ENCODE measurements at places on chromosomes 6 and 20. TPM values are rescaled to one million over a fixed set of nuclear protein-coding genes. Genes with fewer than 3 reads are reported as not detected.
A peak's percentile ranks its signal among the peaks of the same experiment; 100 is the strongest.

The MAP7 gene
- 0.82 TPM for total RNA-seq

The TSPO2 gene
- not detected for total RNA-seq

The GLP1R gene
- not detected for total RNA-seq

The ELOVL4 gene
- 2.6 TPM for total RNA-seq

The RNF144B gene
- total RNA-seq: 30.3 TPM

The GATA5 gene
- total RNA-seq: not detected

- no peak for DNase-seq
Observed at GRCh38 chr6:160027076-160027475, 58.2 kb downstream of the IGF2R start.

GRCh38 chr6:32974016-32974333, 5.6 kb downstream of the BRD2 start:
- DNase-seq: no peak

DNA sequence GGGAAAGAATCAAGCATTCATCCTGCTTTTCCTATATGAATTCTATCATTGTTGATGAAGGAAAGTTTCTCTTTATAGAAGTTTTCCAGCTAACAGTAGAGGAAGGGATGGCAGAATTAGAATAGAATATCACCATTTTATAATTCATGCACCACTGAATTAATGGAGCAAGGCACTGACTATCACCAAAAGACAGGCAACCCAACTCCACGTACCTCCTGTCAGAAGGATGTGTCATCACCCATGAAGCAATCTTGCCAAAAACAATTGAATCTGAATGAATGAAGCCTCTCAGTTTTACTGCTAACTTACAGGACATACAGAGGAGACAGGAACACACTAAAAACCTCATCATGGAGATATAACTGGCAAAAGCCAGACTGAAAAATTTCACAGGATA, 122.4 kb downstream of the NFATC2 start:
- DNase-seq: no peak

DNA sequence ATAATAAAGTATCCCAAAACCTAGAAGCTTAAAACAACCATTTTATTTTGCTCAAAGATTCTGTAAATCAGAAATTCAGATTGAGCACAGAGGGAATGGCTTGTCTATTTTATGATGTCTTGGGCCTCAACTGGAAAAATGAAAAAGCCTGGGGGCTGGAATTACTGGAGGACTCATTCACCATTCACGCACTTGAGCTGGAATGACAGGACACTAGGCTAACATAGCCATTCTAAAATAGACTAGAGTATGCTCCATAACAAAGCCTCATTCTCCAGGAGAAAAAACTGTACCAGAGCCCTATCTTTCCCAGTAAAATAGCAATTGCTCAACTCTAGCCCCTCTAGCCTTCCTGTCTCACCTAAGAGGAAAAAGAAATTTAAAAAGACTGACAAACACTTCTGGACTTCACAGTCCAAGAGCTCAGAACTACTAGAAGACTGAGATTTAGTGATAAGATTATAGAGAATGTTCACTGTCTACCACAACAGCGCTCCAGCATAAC, 145.4 kb upstream of the BTBD3 start:
- DNase-seq: no peak

- no peak for DNase-seq
Observed at GRCh38 chr20:32302507-32302872, 25.0 kb downstream of the KIF3B start.

- DNase-seq: no peak
Observed at GRCh38 chr6:116876635-116877611, at the start of gene RFX6. Gene RFX6, plus strand, starts transcription at chr6:116877242. Its CDS starts 34 bp downstream, at chr6:116877276.

GRCh38 chr20:4962241-4962855, 39.0 kb downstream of the SLC23A2 start:
- no peak for DNase-seq

DNA sequence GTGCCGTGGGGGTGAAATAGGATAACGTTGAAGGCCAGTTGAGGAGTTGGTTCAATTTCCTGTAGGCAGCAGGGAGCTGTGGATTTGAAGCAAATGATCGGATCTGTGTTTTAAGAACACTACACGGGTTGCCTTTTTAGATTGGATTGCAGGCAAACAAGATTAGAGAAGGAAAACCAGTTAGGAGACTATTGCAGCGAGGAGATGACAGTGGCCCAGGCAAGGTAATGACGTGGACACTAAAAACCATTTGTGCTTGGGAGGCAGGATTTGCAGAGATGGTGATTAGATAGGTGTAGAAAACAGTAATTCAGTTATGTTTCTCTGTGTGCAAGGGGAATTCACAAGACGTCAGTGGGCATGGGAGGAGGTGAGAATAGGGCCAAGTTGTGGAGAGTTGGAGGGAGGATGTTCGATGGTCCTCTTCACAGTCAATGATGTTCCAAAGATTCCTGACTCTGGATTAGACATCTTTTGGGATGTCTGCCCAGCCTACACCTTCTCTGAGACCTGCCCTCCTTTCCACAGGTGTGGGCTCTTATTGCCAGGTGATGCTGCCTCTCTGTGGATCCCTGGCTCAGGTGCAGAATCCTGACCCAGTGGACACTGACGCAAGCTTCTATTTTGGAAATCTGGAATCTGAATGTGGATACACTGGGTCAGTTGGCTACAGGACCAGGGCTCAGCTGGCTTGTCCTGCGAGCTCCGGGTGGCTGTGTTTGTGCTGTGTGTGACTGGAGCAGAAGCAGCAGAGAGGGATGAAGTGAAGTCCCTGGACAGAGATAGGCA, 54.2 kb downstream of the TFAP2C start:
- DNase-seq: no peak

DNA sequence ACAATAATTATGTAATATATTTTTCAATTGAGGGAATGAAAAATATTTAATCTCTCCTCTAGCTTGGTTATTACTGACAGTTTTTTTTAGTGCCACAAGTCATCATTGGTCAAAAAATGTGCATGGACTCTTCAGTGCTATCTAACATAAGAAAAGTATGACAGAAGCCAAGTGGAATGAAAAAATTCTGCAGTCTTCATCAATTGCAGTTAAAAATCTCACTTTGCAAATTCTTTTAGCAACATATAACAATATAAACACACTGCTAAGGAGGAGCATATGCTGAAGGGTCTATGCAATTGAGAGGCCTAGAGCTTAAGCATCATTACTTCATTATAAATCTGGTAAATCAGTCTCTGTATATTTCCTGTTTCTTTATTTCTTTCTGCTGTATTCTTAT, 175.1 kb downstream of the ARHGAP18 start:
- DNase-seq: no peak

GRCh38 chr6:98343004-98343403, 491.4 kb upstream of the POU3F2 start:
- DNase-seq: no peak

DNA sequence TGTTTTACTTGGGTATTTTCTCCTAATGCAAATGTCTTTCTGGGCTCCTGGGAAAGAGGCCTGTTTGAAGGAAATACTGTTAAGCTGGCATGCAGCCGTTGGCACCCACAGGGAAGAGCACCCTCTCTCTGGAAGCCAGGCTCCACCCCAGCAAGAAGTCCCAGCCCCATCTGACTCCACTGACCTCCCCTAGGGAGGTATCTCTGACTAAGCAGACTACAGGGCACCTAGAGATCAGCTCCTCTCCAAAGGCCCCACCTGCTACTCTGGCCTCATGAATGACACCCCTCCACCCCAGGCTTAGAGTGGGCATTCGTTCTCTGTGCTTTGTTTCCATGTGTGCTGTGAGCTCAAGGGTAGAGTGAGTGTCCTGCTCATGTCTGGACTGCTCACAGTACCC, 6.4 kb upstream of the MDGA1 start:
- DNase-seq: no peak

DNA sequence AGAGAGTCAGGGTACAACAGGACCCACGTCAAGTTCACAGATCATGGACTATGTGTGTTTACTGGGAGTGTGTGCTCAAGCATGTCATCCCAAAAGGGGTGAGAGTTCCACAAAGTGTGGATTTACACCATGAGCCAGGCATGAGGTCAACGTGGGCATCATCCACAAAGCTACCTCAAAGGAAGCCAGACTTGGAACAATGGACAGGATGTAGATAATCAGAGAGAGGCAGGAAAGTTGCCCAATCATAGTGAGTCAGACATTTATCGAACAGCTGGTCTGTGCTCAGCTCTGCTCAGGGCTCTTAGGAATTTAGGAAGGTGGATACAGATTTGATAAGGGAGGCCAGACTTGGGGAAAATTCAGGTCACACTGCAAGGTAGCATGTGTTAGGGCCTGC, 317.2 kb upstream of the CDYL start:
- peak; percentile 95 for DNase-seq

- DNase-seq: no peak
Observed at GRCh38 chr20:4805663-4806449, 84.1 kb downstream of the PRND start.

GRCh38 chr20:50083034-50083433, 29.9 kb downstream of the UBE2V1 start:
- DNase-seq: no peak

DNA sequence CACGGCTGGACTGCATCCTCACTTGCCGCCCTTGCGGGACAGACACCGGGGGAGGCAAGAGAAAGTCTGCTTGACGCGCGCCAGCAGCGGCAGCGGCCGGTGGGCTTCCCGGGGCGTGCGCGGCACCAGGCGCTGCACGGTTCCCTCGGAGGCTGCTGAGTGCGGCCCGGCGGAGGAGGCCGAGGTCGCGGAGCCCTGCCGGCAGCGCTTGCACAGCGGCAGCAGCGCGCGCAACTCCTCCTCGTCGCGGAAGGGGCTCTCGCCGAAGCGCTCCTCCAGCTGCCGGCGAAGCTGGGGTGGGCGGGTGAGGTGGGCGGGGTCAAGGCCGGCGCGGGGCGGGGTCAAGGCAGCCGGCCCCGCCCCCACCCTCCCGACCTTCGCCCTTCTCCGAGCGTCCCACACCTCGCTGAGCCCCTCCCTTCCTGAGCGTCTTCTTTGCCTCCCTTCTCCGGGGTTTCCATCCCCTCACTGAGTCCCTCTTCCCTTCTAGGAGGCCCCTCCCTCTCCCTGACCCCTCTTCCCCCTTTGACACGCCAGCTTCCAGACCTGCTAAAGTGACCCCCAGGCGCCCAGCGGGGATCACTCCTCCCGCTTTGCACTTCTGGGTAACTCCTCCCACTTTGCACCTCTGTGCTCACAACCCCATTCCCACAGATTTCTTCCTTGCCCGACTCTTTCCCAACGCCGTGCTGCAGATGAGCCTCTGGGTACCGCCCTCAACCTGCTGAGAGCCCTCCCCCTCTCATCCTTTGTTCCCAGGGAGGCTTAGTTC, 8.8 kb downstream of the DUSP15 start:
- DNase-seq: no peak

DNA sequence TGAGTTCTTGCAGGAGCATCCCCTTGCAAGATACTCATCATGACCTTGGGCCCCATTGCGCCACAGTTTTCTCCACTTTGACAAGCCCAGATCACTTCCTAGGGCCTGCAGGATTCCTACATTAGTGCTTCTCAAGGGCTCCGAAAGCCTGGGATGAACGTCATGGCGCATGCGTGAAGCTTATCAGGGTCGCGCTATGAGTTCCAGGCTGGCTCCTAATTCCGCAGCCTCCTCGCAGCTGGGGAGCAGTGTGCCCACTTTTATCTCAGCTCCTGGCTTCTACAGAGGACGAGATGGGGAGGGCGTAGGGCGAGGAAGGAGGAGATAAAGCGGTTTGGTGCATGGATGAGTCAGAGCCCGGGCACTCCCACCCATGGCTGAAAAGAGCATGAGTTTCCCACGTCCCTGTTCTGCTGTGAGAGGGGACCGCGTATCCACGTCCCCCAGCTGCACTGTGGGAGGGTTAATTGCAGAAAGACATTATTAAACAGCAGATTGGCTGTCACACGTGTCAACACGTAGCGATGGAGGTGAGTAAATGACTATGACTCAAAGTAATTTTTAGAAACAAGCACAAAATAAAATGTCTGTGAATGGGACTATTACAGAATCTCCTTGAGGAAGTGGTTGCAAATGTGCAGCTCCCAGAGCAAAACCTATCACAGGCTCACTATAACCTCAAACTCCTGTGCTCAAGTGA, 72.9 kb upstream of the DSP start:
- DNase-seq: no peak

DNA sequence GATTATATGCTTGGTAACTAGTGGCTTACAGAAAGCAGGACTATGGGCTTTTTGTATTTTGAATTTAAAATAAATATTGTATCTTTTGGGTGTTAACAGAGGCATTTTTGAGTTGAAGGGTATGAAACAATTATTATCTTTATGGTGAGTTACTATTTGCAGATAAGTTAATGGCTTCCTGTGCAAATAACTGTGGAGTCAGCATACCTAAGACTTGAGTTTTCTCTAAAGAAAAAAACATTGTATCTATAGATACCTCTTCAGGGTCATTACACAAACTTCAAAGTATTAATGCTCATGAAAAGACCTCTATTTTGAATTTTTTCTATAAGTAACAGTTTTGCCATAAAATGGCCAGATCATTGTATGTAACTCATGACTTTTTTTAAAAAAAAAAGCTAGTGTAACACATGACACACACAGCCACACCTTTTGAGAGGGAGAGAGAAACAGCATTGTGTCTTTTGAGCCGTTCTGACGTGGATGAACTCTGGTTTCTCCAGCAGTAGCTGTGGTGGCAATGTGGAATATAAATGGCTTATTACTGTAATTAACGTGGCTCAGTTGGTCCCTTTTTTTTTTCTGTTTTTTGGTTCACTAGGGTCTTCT, 36.3 kb downstream of the PLEKHG1 start:
- DNase-seq: no peak

DNA sequence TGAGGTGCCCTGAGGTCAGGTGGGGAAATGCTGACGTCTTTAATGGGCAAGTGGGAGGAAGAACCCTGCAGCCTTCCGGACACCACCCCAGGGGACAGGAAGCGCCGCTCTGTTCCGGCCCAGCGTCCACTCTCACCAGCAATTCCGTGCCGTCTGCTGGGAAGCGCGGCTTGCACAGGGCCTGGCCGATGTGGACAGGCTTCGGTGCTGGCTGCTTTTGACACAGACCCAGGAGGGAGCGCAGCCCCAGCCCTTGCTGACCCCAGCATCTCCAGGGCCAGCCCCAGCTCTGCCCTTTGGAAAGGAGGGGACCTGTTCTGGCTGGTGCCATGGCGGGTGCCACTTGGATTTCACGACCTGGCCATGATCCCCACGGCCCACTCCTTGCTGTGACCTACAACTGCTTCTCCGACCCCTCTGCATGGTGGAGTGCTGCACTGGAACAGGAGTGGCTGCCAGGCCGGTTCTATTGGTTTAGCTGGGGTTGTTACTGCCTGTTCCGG, 123.2 kb downstream of the DLL1 start:
- DNase-seq: no peak

DNA sequence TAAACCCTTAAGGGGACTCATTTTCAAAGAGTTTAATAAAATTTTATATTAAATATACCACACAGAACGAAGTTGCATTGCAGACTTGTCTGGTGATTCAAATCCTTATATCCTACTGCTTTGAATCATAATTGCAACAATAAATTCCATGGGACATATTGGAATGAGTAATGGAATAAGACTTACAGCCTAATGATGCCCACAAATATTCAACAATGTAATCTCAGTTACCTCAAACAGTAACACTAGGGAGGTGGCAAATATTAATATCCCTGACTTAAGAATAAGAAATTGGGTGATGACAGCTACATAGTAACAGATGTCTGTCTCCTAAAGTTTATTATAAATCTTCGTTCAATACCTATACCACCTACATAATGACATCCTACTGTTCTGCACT, 52.6 kb downstream of the BMP5 start:
- DNase-seq: no peak

All from glomerular endothelial cell (primary cell).